IPS-NIHi11 (cell line): ENCODE measurements at places on chromosomes 6 and 20.

DNA sequence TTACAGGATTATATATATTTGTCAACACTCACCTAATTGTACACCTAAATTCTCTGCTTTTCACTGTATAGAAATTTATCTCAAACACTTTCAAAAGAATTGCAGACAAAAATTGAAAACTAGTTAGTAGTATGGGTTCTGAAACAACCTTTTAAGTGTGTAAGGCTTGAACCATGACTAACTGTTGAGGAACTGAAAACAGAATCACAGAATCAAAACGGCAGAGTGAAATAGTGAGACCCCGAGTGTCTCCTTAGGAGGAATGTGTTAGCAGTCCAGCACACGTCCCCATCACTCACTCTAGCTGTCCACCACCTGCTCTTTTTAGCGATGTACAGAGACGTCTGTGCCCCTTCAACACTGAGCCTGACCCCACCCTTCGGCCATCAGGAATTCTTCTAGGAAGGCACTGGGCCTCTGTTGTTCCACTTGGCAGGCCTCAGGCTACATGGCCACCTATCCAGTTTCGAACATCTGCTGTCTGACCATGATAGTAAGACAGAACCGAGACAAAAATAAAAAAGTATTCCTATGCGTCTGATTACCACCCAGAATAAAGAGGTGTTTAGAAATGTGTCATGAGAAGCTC lies 227.4 kb downstream of the C6orf118 start:
- DNase-seq = no peak

DNA sequence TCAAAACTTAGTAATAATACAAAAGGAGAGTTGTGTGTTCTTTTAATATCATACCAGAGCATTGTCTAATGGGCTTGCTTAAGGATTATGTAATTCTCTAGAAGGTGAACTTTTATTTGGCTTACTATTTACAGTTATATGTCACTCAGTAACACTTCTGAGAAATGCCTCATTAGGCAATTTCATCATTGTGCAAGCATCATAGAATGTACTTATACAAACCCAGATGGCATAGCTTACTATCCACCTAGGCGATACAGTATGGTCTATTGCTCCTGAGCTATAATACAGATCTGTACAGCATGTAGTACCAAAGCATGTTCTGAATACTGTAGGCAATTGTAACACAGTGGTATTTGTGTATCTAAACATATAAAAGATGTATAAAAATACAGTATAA lies 340.1 kb downstream of the PHF3 start:
- DNase-seq = no peak

DNA sequence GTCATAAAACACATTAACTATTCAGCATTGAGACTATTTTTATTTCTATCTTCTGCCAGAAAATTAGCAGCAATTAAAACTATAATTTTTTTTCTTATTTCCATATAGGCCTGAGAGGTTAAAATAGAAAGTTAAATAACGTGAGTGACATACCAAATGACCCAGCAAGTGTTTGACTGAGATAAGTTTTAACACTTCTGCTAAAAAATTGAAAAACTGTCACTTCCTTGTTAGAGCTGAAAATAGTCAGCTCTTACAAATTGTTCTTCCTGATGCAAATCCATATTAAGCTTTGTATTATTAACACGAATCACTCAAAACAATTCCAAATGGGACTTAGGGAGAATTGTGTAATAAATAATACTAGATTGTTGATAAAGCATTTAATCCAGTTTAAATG lies 26.5 kb upstream of the STX11 start:
- DNase-seq = no peak

DNA sequence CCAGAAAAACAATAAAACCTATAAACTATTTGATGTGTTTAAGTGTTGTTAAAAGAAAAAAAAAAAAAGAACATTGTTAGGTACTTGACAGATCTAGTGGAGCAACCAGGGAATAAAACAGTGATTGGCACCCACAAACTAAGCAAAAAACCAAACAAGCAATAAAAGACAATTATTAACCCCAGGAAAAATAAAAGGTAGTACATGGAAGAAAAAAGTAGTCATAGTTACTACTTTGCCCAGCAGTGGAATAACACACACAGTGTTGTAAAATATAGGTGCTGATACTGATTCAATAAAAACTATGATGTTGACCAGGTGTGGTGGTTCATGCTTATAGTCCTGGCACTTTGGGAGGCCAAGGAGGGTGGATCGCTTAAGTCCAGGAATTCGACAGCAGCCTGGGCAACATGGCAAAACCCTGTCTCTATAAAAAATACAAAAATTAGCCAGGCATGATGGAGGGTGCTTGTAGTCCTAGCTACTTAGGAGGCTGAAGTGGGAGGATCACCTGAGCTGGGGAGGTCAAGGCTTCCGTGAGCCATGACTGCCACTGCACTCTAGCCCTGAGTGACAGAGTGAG lies 43.9 kb downstream of the PIGU start:
- no peak for DNase-seq

DNA sequence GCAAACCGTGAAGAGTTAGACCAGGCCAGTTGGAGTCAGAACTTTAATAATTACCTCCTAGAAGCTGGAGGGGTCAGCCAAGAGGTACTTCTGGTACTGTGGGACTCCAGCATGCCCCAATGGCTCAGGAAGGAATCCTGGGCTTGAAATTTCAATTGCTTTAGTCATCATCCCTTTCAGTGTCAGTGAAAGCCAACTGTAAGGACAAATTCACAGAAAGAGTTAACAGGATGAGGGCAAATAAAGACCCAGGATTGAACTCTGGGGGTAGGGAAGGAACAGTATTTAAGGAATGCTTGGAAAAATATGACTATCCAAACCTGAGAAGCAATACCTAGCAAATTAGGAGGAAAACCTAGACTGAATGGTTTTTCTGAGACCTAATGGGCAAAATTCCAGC lies 735.1 kb upstream of the MARCKS start:
- peak; percentile 52 for DNase-seq

DNA sequence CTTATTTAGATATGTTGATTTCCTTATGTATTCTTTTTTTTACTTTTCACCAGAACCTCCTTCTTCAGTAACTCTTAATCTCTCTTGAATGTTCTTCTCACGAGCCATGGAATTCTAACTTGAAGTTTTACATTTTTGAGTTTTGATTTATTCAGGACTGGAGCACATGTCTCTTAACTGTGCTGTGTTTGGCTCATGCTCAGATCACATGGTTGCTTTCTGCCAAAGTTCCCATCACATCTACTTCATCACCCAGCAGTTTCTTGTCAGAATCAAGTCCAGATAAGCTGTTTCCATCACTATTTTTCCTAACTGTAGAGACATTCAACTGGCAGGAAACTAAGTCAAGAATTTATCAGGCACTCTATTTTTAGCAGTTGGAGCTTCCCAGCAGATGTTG lies 31.7 kb downstream of the SLC35A1 start:
- no peak for DNase-seq

GRCh38 chr20:22974354-22974753 lies 60.8 kb upstream of the SSTR4 start:
- peak; percentile 46 for DNase-seq

DNA sequence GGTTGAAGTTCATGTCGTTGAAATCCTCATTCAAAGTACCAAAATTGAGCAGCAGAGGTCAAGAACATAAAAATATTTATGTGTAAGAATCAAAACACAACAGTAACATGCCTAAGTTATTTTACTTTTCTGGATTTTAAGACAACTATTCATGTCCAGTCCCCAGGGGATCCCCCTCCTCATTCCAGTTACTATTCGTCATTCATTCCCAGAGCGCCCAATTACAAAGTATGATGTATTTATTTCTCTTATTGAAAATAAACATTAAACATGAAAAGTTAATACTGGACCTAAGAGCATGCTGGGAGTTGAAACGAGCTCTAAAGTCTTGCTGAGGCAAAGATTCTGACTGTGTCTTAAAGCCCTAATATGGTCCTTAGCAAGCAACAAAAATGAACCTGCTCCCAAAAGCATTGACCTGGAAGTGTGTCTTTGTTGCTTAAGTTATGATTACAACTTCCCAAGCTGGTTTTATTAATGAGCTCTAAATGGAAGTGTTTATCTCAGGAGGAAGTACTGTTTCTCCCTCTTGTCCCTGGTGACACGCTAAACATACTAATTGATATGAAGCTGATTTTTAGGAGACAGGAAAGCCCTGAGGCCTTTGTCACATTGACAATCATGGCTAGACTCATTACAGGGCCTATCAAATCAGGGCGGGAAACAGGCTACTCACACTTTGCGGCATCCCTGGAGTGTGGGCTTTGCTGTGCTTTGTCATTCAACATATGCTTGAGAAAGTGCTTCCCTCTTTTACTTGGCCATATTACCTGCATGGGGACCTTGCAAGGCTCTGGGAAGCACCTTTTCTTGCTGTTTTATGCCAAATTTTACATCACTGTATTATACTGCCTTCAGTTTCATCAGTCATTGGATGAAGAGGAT lies 192.2 kb upstream of the DTNBP1 start:
- peak; percentile 39 for DNase-seq

- DNase-seq = no peak
Observed at GRCh38 chr6:140697585-140697984, 1323.1 kb upstream of the CITED2 start.

DNA sequence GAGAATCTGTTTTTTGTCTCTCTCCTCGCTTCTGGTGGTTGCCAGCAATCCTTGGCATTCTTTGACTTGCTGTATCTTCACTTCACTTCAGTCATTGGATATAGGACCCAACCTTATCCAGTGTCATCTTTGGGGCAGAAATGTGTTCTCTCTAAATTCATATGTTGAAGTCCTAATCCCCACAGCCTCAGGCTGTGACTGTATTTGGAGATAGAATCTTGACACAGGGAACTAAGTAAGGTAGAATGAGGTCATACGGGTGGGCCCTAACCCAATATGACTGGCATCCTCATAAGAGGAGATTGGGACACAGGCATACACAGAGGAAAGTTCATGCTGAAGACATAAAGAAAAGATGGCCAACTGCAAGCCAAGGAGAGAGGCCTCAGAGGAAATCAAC lies 51.9 kb upstream of the TPD52L1 start:
- no peak for DNase-seq

DNA sequence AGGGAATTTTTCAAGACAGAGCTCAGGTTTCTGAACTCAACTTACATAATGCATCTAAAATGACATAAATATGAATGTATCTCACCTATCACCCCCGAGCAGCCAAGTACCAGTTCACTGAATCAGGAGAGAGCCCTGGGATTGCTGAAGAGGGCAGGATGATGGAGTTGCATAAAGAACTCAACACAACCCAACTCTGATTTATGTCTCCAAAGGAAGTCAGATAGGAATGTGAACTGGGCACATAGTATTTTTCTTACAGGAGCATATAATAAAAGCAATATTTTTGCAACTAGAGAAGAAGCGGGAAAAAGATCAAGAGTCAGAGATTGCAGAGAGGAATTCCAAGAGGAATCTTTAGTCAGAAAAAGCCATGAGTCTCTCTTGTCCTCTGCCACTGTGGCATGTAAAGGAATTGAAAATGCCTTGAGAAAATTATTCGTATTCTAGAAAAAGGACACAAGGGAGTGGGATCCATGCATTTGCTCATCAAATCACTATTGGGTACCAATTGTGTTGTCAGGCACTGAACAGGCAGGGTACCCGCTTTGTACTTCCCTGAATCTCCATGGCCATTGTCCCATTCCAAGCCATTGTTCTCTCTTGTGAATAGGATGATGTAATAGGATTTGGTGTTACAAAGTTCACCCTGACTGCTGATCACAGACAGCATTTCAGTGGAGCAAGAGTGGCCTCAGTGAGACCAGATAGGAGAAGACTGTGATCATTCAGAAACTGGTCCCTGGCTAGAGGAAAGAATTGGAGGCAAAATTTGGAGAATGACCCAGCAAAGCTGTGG lies 16.3 kb downstream of the RIN2 start:
- DNase-seq = no peak

- no peak for DNase-seq
Observed at GRCh38 chr6:68080074-68080473, 555.0 kb upstream of the ADGRB3 start.

DNA sequence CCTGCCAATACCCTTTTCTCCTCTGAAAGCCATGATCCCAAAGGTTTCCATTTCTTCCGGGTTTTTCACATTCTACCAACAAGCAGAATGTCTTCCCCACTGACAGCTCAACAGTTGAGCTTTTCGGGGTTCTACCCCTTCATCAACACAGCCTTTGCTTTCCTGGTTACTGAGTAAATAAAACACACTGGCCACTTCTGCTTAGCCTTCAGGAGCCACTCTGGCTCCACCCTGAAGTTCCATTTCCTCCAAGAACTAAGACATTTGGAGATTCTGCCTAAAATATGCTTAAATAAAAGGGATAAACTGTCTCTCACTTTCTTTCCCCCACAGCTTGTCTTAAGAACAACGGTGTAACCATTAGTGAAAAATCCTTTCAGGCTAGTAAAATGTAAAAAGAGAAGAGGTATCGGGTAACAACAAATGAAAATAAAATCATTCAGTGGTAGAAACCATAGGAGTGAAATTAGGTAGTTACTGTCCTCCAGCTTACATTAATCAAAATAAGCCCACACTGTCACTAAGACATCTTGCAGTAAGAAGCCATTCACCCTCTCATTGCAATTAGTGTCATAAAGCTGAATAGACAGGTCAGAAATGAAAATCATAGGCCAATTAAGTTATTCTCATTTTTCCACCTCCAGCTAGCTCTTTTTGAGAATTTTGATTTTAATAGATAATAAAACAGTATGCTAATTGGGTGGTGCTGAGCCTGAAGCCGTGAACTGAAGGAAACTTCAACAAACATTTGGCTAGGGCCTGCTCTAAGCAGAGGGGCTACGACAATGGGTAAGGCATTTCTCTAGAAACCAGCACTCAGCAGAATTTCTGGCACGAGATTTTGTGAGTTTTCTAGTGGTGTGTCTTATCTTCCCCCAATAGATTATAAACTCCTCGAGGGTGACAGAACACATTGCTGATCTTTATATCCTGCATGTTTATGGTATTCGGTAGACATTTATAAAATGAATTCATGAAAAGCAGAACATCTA lies 194.2 kb downstream of the KHDC1L start:
- no peak for DNase-seq

GRCh38 chr6:7726416-7727085 lies 652 bp downstream of the BMP6 start:
- DNase-seq = peak; percentile 60

- peak; percentile 64 for DNase-seq
Observed at GRCh38 chr6:119077643-119078375, 655 bp downstream of the FAM184A start.

GRCh38 chr6:24875534-24875901 lies 60.2 kb downstream of the RIPOR2 start:
- no peak for DNase-seq

DNA sequence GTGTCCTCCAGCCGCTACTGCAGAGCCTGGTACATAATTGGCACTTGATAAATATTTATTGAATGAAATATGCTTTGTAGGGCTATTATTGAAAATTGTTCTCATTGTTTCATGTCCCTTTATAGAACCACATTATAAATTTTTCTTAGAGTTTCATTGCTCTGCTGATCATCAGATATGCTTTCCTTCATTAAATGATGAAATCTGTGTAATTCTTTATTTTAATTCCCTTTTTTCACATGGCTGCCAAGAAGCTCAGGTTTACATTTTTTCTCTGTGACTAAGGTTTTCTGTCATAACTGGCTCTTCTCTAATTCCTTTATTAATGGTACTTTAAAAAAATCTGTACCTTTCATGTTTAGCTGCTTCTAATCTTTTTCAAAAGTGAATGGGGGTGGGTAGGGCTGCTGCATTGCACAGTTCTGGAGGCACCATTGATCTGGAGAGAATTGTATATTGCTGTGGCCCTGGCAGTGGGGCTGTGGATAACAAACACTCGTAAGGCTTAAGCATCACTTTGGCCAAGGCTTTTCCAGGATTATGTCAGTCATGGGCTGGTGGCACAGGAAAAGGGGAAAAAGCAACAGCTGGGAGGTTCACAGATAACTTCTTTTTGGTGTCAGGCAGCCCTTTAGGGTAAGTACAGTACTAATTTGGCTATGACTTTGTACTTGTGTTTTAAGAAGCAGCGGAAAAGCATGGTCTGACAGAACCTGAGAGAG lies 43.8 kb downstream of the ARFGEF2 start:
- DNase-seq = no peak
